ENCODE measurements at places on chromosomes 12 and 14. TPM values are rescaled to one million over a fixed set of nuclear protein-coding genes. Genes with fewer than 3 reads are reported as not detected.

Gene LRRC9
- not detected for total RNA-seq

DNA sequence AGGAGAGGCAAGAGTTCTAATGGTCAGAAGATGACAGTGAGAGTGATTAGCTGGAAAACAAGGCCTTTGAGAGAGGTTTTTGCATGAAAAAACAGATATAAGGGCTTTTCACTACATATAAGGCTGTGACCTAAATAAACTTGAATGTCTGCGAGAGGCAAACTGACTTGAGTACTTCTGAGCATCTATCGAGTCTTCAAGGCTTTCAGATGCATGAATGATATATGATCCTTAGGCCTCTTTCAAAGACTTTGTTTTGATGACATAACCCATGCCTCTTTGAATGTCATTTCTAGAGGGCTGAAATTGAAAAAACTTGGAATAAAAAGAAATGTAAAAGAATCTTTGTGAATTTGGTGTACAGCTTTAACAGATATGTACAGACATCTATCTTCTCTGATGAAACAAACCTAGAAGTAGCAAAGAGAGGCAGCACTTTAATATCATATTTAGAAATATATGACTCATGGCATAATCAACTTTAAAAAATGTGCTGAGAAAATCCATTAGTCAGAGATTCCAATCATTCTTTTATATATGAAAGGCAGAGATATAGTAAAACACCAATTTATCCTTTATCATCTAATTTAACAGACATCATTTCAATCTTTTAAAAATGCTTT, 72.6 kb downstream of the PPM1H start:
- no peak overlapping the region for H3K4me3 ChIP-seq
- peaks cover 7% of the 10 kb centered on the region for H3K4me1 ChIP-seq
- no peak for DNase-seq
- H3K27me3 ChIP-seq, result no peaks in the 10 kb centered on the region
- no peaks in the 10 kb centered on the region for H3K36me3 ChIP-seq

- no peak for DNase-seq
- H3K4me1 ChIP-seq, result peaks cover 3% of the 10 kb centered on the region
Observed at GRCh38 chr12:65535946-65536345, 257.5 kb downstream of the MSRB3 start.

DNA sequence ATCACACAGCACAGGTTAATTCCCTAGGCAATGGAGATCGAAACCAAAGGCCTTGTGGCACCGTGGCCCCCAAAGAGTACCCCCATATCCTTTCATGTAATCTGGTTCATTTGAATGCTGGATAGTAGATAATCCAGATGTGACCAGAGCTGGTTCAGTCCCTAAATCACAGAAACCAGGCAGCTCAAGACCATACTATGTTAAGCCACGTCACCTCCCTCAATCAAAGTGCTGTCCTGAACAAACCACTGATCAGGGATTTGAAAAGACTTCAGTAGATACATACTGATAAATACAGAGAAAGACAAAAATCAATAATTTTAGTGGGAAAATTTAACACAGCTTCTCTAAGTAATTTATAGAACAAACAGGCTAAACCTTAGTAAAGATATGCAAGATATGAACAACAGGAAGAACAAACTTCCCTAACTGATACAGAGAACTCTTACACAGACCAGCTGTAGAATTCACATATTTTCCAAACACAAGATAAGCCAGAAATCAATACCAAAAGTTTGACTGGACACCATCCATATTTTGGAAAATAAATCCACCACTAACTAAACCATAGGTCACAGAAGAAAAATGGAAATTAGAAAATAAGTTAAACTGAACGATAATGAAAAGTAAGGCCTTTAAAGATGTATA, 67.1 kb downstream of the BCAT1 start:
- no peaks in the 10 kb centered on the region for H3K27me3 ChIP-seq
- H3K4me1 ChIP-seq, result no peaks in the 10 kb centered on the region
- no peak overlapping the region for H3K27ac ChIP-seq
- DNase-seq, result no peak
- no peaks in the 10 kb centered on the region for H3K36me3 ChIP-seq

- no peaks in the 10 kb centered on the region for H3K27me3 ChIP-seq
- H3K27ac ChIP-seq, result peak overlapping the region; percentile 47
- H3K4me3 ChIP-seq, result no peak overlapping the region
Observed at GRCh38 chr14:103867523-103867953, 20.2 kb upstream of the PPP1R13B start.

DNA sequence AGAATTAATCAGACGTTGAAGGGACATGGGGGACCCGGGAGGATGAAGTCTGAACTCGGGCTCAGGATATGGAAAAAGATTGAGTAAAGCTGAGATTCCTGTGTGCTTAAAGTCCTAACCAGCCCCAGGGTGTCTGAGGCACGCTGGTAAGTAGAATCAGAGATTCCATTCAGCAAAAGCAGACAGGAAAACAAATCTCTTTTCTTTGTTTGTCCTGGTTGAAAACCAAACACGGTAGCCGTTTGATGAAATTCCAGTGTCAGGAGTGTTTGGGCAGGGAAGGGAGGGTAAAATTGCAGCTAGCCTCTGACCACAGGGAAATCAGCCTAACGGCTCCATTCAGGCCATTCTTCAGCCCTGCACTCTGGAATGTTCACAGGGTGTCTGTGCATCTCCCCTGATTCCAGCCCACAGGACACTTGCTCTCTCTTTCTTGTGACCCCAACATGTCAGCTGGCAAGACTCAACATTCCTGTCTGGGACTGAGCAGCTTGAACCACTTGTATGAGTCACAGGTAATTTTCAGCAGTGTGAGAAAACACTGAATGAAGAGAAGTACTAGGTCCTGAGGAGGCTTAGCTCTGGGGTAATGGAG, 31.0 kb downstream of the NINJ2 start:
- DNase-seq, result no peak
- no peaks in the 10 kb centered on the region for H3K27me3 ChIP-seq

DNA sequence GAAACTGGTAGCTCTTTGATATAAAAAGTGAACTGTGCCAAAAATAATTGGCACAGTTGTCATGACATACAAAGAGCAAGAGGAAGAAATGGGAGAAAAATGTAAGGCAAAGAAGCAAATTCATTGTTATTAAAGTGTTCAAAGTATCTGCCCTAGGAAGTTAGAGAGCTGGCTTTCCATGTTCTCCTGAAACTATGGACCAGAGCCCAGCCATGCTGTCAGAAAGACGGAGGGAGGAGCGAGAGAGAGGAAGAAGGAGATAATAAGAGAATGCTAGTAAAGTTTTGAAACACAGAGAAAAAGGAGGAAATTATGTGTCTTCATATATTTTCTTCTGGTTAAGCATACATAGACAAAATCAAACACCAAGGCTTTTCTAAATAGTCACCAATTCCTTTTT, 78.1 kb upstream of the PELI2 start:
- no peak overlapping the region for H3K27ac ChIP-seq
- no peaks in the 10 kb centered on the region for H3K36me3 ChIP-seq
- no peak for DNase-seq
- no peaks in the 10 kb centered on the region for H3K4me1 ChIP-seq

- no peak for DNase-seq
- H3K4me3 ChIP-seq, result no peak overlapping the region
- H3K27me3 ChIP-seq, result no peaks in the 10 kb centered on the region
Observed at GRCh38 chr12:79927772-79928474, 7.0 kb downstream of the PPP1R12A start.
